SW 1271 (cell line): ENCODE measurements at places on chromosomes 2 and 18.

DNA sequence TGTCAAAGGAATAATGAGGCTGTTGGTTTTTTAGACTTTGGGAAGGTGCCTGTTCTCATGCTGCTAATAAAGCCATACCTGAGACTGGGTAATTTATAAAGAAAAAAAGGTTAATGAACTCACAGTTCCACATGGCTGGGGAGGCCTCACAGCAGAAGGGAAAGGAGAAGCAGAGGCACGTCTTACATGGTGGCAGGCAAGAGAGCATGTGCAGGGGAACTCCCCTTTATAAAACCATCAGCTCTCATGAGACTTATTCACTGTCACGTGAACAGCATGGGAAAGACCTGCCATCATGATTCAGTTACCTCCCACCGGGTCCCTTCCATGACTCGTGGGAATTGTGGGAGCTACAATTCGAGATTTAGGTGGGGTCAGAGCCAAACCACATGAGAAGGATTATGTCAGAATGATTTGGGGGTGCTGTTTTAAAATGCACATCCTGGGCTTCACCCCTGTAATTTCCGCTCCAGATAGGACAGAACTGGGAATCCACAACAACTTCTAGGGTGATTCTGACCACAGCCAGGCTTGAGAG lies 37.8 kb downstream of the TCF7L1 start:
- DNase-seq = no peak

- DNase-seq = no peak
Measured at GRCh38 chr2:239611222-239611795, 210.5 kb upstream of the HDAC4 start.

DNA sequence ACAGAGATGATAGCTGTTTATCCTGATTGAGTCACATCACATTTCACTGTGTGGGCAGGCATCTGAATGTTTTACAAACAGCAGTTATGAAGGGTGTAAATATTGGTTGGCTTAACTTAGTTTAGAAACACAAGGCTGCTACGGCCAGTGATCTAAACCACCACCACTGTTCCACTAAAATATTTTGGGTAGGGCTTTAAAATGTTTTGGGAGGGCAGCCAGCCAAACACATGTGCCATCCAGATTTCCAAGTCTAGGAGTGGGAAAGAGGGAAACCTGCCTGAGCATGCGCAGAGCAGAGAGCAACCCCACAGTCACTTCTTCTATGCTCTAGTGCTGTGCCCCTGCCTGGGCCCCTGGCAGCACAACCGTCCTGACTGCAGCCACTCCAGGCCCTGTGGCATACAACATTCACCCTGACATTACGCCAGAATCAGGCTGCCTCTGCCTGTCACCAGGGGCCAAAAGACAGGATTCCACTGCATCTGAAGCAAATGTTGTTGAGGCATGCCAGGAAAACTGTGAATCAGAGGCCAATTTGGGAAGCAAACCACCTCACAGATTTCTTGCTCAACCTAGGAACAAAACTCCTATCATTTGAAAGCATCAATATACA lies 74.8 kb upstream of the COL5A2 start:
- no peak for DNase-seq

DNA sequence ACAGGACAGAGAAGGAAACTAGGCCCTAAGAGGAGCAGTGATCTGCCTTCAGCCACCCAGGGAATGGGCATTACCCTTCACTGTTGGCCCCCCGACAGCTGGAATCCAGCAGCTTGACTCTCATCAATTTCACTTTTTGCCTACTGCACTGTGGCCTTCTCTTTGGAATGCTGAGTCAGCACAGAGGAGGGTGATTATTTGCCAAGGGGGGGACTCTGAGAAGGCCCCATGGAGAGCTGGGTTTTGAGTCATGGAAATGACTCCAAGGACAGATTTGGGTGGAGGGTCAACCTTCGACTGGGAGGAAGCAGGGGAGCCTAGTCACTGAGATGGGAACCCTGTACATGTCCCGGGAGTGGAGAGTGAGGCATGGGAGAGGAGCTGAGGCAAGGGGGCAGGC lies 38.1 kb upstream of the NTSR2 start:
- no peak for DNase-seq

DNA sequence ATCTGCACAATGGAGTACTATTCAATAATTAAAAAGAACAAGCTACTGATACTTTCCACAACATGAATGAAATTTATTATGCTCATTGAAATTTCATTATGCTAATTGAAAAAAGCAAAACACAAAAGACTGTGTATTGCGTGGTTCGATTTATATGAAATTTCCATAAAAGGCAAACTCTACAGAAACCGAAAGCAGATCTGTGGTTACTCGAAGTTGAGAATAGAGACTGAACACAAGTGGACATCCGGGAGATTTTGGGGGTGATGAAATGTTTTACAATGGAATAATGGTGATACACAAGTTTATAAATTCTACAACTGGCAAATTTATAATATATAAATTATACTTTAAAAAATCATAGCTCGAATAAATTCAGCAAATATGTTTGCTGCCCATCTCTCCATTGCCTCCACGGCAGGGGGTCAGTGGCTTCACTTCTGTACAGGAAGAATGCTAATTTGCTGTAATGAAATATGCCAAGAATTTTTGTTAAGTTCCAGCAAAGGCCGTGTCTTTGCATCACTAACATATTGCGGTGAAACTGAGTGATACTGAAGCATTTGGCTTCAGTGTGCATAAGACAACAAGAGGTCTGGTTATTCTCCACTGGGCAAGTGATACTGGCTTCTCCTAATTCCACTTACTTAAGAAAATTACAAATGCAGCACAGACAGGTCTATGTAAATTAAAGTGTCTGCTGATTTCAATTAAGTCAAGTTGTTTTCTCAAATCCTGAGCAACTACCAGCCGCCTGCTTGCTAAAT lies 96.7 kb downstream of the TMEM163 start:
- DNase-seq = no peak

- DNase-seq = no peak
Measured at GRCh38 chr2:8319219-8319618, 362.6 kb upstream of the ID2 start.

DNA sequence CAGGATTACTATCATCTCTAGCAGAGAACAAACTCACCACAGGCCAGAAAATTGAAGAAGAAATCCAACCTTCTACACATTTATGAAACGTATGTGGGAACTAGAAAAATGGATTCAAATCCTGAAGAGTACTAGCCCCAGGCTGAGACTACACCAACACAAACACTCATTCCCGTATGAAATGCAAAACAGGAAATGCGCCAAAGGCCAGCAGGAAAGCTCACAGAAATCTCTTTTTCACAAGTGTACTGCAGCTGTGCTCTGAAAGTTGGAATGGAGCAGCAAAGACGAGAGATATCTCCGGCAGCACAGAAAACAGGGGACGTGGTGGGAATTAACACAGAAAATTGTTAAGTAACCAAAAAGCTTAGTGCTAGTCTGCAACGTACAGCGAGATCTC lies 913.5 kb downstream of the TDRD15 start:
- no peak for DNase-seq

GRCh38 chr18:74496508-74497323 lies 553 bp downstream of the CNDP2 start:
- DNase-seq = peak; percentile 76

DNA sequence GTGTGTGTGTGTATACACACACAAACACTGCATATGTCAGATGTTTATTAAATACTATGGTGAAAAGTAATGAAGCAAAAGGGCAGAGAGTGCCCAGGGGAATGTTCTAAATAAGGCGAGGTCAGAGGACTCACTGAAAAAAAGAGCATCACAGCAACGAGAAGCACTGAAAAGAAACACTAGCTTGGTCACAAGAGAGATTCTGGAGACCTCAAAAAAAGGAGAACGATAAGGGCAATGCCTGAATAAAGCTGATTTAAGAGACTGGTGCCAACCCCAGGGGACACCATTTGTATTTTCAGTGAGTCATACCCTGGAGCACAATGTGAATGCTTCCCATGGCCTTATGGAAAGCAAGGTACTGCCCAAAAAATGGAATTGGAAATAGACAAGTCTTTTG lies 14.5 kb downstream of the SLC40A1 start:
- no peak for DNase-seq

DNA sequence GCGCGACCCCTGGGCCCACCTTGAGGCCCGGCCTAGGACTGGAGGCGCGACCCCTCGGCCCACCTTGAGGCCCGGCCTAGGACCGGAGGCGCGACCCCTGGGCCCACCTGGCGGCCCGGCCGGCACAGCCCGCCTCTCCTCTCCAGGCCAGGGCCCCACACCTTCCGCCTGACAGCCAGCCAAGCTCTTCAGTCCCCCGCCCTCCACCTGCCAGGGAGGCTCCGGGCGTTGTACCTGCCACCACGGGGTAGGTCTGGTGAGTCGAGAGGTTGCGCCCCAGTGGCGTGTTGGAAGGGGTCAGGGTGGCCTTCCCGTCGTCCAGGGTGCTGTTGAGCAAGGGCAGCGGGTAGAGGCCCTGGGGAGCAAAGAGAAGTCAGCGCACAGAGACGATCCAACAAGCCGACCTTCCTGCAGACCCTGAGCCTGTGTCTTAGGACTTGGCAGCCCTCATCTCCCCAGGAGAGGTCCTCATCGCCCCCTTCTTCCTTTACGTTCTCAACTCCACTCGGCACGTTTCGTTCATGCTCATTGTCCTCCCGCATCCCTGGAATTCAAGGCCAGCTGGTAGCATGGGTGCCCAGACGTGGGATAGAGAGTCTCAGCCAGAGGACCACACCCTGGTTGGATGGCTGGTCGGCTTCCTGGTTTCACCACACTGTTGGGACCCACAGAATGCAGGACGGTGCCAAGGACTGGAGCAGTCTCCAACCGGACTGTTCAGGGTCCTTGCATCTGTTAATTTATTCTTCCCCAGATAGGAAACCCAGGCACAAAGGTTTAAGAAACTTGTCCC lies 42.2 kb downstream of the PAX8 start:
- peak; percentile 52 for DNase-seq

GRCh38 chr2:217694291-217694690 lies 308.5 kb downstream of the TNS1 start:
- DNase-seq = no peak

- DNase-seq = no peak
Measured at GRCh38 chr2:103959174-103960128, 894.5 kb upstream of the POU3F3 start.

DNA sequence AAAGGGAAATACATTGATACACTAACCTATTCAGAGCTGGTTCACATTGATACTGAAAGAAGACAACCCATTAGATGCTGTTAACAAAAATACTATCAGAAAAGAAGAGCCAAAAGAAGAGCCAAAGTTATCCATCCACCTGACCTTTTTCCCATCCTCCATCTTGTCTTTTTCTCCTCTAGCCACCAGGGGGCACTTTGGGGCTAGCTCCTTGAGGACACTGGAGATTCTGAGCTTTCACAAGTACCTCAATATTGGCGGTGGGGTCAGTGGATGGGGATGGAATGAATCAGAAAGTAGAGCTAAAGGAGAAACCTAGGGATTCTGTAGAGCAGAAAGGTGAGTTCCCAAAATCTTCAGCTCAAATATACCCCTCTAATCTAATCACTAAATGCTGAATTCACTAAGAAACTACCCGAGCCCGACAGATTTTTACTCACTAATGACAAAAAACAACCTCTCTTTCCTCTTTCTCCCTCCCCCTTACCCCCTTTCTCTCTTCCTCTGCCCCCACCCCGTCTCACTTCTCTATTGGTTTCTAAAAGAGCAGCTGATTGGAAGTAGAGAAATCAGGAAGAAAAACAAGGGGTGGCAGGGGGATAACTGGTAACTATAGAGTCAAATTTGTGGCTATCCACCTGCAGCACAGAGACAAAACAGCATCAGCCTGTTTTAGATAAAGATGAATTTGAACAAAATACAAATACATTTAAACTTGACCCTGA lies 203.3 kb downstream of the TCF4 start:
- DNase-seq = no peak
